ENCODE measurements at places on chromosomes 2 and 18. TPM values are rescaled to one million over a fixed set of nuclear protein-coding genes. Genes with fewer than 3 reads are reported as not detected.

DNA sequence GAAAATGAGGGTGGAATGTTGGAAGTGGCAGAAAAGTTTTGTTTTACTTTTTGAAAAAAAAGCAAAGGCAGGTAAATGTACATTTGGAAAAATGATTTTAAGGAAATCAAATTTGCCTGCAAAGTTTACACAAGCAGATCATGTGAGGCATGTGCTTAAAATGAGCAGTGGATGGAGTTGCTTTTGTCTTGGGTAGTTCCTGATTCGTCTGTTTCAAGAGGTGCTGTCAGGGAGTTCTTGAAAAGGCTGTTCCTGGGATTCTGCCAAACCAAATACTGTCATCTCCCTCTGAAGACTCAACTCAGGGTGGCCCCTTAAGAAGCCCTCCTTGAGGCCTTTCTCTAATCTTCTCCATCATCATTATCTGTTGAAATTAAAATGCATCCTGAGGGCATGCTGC is 59.0 kb downstream of the TACR1 start:
- DNase-seq, result no peak

- peak; percentile 81 for DNase-seq
These were observed 10.3 kb downstream of the ITGA6 start for GRCh38 chr2:172437419-172438341.

DNA sequence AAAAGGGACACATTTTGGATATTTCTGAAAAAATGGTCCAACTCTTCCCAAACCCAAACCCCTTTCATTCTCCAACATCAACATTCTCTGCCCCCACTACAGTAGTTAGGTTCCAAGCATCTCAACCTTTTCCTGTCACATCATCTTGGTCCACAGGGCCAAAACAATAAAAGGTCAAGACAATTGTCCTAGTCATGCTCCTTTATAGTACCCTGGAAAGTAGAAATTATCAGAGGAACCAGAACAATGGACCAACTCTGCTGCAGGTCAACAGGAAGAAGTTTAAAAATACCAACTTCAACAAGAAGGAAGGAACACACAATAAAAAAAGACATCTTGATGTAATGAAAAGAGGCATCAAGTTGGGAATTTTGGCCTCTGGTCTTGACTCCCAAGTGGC is 36.1 kb downstream of the CLASP1 start:
- DNase-seq, result no peak

GRCh38 chr2:152084076-152084475 is 14.8 kb downstream of the CACNB4 start:
- DNase-seq, result no peak

DNA sequence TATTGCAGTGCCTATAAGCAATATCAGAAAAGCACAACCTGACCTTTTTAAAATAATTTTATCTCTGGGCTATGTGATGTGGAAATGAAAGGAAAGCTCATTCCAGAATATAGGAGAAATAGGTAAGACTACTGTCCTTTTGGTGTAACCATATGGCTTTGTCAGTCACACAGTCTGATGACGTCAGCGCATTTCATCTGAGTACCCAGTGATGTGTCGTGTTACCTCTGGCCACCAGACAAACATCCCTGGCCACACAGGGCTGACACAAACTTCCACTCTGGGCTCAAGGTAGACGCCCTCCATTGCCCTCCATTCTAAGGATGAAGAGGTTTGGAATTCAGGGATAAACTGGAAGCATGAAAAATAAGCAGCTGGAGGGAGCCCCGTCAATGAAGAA is 506.7 kb downstream of the CMPK2 start:
- no peak for DNase-seq

- DNase-seq, result no peak
These were observed 16.3 kb upstream of the KLF11 start for GRCh38 chr2:10026940-10027569.

- no peak for DNase-seq
These were observed 22.2 kb downstream of the NFE2L2 start for GRCh38 chr2:177242121-177242987.

DNA sequence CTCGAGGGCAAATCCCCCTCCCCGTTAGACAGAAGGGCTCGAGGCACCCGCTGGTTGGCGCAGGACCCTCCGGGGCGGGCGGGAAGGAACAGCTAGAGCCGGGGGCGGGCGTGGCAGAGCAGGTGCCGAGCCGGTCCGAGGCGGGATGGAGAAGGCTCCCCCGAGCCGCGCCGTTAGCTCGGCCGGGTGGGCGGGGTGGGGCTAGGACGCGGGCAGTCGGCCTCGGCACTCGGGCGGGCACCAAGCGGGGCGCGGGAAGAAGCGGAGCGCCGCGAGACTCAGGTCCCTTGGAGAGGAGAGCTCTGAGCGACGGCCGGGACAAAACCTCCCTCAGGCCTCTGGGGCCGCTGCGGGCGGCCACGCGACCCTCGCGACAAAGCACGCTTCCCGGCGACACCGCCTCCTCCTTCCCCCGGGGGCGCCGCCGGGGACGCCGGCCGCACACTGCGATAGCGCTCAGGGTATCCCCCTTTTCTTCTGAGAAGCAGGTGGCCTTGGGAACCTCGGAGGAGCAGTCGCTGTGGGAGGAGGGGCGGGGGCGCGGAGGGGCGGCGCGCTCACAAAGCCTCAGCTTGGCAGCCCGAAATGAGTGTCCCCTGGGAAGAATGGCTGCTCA is 721 bp downstream of the FHOD3 start:
- peak; percentile 18 for DNase-seq

- DNase-seq, result no peak
These were observed 488.5 kb downstream of the EIPR1 start for GRCh38 chr2:2889141-2889540.

- DNase-seq, result no peak
These were observed 52.2 kb upstream of the UGP2 start for GRCh38 chr2:63789338-63790020.

GRCh38 chr2:174704642-174705041 is 59.6 kb downstream of the CHRNA1 start:
- no peak for DNase-seq

SCN3A gene
- total RNA-seq, result 0.23 TPM

UCN gene
- 1.5 TPM for total RNA-seq

TM4SF20 gene
- not detected for total RNA-seq

RGPD4 gene
- 0.19 TPM for total RNA-seq

CRYBA2 gene
- not detected for total RNA-seq

C18orf63 gene
- total RNA-seq, result not detected

SPP2 gene
- total RNA-seq, result not detected

CABLES1 gene
- 3.8 TPM for total RNA-seq
